ENCODE measurements at places on chromosomes 13 and 19. TPM values are rescaled to one million over a fixed set of nuclear protein-coding genes. Genes with fewer than 3 reads are reported as not detected.

DNA sequence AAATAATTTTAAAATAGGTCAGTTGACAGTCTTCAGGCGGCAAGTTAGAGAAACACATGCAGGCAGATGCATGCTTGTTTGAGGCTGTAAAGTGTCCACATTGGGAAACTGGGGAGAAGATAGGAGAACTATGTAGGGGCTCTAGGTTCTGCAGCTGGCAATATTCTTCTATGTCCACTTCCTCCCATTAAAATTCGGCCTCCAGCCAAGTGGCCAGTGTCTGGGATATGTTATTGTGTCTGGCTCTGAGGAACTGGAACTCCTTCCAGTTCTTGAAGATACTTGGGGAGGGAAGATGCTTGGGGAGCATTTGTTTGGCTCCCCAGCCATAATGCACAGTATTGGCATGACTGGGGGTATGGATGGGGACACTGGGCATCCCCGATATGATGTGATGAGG, 20.9 kb upstream of the KLF2 start:
- DNase-seq = no peak

- DNase-seq = no peak
These were observed 27.7 kb upstream of the HIF3A start for GRCh38 chr19:46269101-46269500.

- DNase-seq = no peak
These were observed at the start of gene LILRB5 for GRCh38 chr19:54257116-54257480. Gene LILRB5 (minus strand): TSS chr19:54257273. CDS start chr19:54257193, 80 bp downstream.

DNA sequence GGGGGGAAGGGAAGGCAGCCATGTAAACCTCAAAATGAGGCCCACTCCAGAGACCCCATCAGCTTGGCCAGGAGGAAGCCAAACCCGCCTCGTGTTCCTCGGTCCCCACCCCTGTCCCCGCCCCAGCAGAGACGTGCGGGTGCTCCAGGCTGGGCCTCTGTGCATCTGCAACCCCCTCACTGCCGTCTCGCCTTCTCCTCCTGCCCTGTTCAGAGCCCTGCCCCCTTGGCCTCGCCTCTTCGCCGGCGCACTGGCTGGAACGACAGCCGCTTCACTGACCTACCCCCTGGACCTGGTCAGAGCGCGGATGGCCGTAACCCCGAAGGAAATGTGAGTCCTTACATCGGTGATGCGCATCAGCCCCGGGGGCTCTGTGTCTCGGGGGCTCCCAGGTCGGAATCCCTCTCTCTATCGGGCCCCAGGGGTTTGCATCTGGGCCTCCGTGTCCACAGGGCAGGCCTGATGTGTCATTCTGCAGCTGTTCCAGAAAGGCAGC, 32.2 kb downstream of the TMEM161A start:
- DNase-seq = no peak

DNA sequence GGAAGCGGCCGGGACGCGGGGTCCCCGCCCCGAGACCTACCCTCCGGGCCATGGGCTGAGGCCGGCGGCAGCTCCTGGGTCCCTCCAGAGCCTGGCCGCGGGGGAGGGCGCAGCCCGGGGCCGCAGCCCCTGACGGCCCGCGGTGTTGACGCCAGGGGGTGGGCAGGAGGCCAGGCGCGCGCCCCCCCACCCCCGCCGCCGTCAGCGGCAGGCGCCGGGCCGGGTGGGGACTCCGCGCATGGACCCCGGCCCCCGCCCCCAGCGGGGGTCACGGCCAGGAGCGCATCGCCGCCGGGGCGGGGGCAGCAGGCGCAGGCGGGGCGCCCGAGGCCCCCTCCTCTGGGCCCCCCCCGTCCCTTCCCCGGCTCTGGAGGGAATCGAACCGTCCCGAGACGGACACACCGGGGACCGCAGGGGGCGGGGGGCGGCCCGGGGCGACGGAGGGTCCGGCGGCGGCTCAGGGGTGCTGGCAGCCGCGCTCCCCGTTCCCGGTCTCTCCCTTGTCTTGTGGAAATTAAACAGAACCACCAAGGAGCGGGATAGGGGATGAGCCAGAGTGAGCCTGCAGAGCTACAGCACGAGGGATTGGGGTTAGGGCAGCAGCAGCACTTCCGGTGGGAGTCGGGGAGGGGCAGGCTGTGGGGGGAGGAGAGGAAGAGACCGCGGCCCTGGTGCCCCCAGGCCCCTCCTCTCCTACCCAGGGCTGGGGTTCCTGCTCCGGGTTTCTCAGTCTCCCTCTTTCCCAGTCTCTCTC, at the start of gene MEIS3:
TSS of gene MEIS3 (minus strand) at position 498 of the 754 bp plus-strand sequence. CDS start at position 52, 446 bp downstream.
- no peak for DNase-seq

DNA sequence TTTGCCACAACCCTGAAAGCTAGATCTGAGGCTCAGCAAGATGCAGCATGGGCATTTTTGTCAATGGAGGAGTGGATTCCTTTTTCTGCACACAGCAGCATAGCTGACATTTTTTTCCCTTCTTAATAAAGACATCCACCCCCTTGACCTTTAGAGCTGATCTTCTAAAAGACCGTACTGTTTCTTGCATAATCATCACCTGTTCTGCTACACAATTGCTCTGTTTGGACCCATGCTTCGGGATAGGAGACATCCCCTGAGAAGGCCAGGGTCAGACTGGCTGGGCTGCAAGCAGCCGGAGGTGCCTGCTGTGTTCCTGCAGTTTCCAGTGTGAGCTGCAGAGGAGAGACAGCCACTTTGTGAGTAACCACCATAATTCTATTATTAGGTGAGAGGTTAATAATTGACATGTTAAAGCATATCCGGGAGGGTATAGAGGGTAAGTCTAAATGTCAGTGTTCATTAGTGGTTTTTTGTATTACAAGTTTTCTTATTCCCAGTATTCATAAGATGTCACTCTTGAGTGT, 108.5 kb upstream of the C1QTNF9B start:
- DNase-seq = no peak

DNA sequence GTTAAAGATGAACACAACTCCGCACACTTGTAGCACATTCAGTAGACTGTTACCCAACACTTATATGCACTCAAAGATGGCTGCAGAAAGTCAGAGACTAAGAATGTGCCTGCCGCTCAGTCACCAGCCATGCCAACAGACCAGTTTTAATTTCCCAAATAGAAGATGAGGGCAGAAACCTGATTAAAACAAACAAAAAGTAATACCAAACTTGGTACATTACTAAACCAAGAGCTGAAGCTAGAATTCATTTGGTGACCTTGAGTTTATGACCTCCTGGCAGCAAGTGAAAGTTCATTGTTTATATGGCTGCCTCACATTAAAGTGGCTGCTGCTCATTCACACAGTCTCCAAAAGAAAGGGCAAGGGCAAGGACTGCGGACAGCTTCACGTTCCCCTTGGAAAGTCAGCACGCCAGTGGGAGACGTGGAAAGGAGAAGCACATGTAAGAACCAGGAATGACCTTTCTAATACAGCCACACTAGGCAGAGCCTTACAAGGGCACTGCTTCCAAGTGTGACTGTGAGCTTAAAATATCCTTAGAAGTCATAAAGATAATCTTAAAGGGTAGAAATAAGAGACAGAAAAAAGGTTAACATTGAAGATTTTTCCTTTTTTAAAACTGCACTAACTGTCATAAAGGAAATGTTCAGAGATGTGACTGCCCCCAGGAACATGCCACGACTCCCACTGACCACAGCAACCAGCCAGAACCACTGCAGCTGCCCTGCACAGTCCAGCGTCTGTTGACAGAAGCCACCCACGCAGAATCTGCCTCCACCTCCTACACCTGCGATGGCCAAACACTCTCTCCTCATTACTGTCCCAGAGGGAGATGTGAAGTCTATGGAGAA, 73.5 kb downstream of the STK24 start:
- no peak for DNase-seq

DNA sequence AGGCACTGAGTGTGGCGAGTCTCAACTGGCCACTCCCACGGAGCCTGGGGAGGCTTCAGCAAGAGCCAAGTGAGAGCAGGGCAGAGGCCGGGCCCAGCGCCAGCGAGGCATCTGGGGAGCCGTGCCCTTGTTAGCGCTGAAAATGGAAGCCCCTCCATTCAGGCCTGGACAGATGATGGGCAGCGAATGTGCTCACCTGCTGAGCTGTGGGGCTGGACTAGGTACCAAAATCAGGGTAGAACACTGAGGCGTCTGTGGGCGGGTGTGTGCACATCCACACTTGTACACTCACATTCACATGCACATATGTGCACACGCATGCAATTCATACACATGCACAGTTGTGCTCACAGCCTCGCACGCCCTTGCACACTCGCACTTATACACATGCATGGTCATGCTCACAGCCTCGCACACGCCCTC, 20.7 kb downstream of the NAXD start:
- no peak for DNase-seq

- no peak for DNase-seq
These were observed 941 bp downstream of the MYPOP start for GRCh38 chr19:45901432-45901911.

DNA sequence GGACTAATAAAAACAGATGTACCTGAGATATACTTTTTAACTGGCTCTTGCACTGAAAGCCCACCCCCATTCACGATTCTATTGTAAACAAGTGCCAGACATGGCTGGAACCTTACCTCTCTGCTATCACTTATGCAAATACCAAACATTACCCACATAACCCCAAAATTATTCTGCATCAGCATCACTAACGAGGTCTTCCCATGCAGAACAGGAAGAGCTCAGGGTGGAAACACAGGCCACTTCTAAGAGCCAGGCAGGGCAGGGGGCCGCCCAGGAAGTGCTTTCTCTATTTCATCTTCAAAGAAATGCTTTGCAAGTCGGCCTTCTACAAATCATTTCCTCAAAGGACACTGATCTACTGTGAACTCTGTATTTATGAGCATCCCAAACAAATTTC, 7.3 kb downstream of the IRS2 start:
- DNase-seq = peak; percentile 64

DNA sequence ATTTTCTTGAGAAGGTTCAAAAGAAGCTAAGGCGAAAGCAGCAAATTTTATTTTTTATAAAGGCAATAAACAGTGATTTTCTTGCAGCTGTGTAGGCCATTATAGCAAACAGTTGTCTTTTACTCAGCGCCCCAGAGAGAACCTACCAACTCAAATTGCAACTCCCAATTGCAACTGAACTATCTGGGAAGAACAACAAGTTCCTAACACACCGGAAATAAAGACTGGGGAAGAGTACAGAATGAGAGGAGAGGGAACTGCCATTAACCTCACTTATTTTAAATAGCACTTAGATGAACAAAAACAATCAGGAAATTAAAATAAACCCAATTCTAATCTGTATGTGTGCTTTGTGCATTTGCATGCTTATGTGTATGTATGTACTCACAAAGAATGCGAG, 171.1 kb downstream of the KCTD12 start:
- DNase-seq = no peak

ZNF556 gene
- not detected for total RNA-seq

CRX gene
- not detected for total RNA-seq

FBL gene
- 267 TPM for total RNA-seq

LILRB5 gene
- total RNA-seq = not detected

ZNF208 gene
- 3.8 TPM for total RNA-seq

ZNF723 gene
- total RNA-seq = not detected

SIGLECL1 gene
- not detected for total RNA-seq

DMKN gene
- not detected for total RNA-seq

CD22 gene
- total RNA-seq = 0.67 TPM
